Mesenteric fat pad (tissue), 1 donor: ENCODE measurements at places on chromosomes 2 and 18.

GRCh38 chr2:23721454-23721826, 205.5 kb downstream of the ATAD2B start:
- DNase-seq: no peak

GRCh38 chr18:69689121-69689759, 258.4 kb downstream of the CD226 start:
- no peak for DNase-seq

DNA sequence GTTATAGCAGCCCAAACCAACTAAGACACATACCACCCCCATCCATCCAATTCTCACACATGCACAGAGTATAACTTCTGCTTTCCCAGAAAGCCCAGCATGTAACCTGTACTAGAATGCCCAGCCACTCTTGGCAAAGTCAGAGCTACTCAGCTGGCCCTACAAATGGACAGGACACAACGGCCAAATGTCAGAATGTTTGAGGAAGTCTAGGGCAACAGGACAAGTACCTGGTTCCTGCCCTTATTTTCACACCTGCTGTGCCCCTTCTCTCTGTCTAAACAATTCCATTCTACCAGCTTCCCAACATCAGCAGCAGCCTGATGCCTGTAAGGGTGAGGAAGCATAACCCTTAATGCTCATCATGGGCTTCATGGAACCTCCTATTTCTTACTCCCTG, 15.1 kb upstream of the BZW1 start:
- DNase-seq: no peak

DNA sequence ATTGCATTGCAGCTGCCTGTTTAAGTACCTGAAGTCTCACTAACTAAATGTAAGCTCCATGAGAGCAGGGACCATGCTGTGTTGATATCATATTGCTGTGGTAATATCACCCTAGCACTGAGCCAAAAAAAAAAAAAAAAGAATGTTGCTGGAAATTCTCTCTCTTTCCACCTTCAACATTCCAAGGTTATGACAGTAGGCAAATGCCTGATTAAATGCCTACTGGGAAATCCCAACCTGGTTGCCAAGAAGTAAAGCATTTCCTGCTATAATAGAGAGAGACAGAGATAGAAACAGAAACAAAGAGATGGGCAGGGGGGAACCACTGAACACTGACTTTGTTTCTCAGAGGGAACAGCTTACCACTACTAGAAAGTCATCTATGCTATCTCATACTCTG, 1604.2 kb downstream of the LRP1B start:
- no peak for DNase-seq

GRCh38 chr2:42127425-42128424, 41.4 kb upstream of the EML4 start:
- no peak for DNase-seq

- DNase-seq: no peak
Measured at GRCh38 chr2:231932711-231932970, 6.4 kb upstream of the NPPC start.

DNA sequence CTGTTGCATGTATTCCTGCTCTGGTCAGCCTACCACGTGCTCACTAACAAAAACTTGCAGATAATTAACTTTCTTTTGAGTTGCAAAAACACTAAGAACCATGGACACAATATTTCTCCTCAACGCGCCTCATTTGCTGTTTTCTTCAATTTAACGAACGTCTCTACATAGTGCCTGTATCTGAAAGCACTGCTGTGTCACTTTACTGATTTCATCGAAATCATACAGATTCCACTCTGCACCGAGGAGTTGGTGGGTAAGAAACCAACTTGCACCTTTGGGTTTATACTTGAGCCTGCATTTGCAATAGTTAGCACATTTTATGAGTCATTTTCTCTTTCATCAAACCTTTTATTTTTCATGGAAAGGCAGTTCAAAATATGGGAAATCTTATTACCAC, 145.8 kb downstream of the DCDC2C start:
- no peak for DNase-seq

GRCh38 chr2:45554742-45555140, 56.3 kb downstream of the SRBD1 start:
- no peak for DNase-seq

DNA sequence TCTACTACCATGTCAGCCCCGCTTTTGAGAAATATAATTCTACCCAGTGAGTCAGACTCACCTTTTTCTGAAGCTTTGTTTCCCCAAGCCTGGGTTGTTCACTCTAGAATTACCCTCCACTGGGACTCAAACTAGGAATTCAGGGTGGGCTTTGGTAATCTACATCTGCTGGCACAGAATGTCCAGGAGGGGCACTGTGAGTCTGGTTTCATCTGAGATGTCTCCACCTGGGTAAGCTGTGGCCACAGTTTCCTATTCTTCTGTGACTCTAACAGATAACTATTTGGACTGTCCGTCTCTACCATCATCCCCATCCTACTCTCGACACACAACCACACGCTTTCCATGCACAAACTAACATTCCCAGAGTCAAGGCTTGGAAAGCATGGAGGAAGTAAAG, 457.2 kb downstream of the STK39 start:
- no peak for DNase-seq

DNA sequence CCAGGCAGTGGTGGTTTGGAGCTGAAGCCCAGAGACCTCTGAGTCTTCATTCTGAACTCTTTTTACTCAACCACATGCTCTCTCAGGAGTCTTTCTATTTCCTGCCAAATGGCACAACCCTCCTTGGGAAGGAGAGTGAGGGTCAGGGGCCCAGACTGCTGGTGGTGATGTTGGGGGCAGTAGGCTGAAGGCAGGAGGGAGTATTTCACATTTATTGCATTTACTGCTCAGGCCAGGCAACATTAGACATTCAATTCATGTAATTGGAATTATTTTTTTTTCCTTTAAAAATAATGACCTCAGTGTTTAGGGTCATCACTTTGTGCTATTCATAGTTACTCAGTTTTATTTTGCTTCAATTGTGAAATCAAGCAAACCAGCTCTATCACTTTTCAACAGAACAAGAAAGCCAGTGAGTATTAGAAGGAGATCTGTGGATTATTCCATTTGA, 311.3 kb upstream of the NT5C1B start:
- DNase-seq: no peak

DNA sequence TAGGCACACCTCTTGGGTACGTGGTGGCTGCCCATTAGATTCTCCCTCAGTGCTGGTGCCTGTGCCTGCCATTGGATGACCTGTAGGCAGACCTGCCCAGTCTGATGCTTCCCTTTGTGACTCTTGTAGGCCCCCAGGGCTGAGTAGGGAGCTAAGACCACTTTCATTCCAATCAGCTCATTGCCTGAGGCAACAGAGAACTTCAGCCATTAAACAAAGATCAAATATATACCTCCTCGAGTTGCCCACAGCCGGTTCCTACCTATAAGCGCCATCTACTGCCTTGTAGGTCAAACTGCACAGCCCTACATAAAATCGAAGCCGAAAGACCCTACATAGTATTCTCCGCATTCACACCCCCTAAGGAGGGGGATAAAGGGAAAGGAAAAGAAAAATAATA, 184.6 kb downstream of the ETAA1 start:
- DNase-seq: no peak

- DNase-seq: no peak
Measured at GRCh38 chr2:6163932-6164331, 471.7 kb downstream of the SOX11 start.

- no peak for DNase-seq
Measured at GRCh38 chr2:120850551-120850950, 114.9 kb downstream of the GLI2 start.

DNA sequence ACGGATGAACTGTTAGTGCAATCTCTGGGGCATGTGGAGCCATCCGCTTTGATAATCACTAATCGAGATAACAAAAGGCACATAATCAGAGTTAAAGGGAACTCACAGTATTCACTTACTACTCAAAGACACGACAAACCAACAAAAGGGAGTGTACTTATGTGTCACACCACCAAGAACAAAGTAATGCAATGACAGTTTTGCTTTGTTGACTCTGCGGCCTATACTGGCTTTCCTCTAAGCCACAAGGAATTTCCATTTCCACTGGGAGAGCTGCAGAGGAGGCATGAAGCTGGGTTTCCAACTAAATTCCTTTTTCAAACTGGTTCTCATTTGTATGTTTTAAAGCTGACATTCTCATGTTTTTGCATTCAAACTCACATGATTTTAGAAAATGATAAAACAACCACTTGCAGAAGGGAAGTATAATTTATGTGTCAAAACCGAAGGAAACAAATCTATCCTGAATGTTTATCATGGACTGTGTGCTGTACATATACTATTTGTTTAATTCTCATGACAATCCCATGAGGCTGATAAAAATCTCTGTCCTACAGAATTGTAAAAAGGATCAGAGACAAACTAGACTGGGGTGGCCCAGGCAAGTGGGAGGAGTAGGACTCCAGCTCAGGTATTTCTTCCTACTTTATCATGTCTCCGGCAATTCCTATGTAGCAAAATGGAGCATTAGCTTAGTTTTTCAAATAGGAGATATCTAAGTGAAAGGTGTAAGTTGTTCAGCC, 149.6 kb upstream of the SMAD7 start:
- DNase-seq: no peak

- no peak for DNase-seq
Measured at GRCh38 chr2:1047485-1047884, 96.8 kb downstream of the SNTG2 start.

- DNase-seq: no peak
Measured at GRCh38 chr2:45786030-45786835, 134.8 kb downstream of the PRKCE start.

- no peak for DNase-seq
Measured at GRCh38 chr2:21098294-21098693, 25.5 kb upstream of the TDRD15 start.

DNA sequence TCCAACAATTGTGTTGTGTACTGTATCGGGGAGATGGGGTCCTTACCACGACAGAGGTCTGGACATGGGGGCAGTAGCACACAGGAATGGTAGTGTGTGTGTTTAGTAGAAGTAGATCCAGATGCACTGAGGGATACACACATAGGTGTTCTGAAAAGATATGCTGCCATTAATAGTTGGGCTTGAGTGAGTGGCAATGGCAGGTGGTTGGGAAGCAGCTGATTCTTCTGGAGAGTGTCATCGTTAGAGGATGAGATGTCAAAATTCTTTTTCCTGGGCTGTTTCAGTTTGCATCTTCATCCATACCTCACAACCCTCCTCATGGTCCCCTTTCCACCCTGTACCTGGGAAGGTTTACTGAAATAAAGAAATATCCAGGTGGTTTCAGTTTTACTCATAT, 66.6 kb downstream of the UGGT1 start:
- DNase-seq: no peak

- no peak for DNase-seq
Measured at GRCh38 chr2:140863713-140864112, 1267.1 kb downstream of the LRP1B start.

DNA sequence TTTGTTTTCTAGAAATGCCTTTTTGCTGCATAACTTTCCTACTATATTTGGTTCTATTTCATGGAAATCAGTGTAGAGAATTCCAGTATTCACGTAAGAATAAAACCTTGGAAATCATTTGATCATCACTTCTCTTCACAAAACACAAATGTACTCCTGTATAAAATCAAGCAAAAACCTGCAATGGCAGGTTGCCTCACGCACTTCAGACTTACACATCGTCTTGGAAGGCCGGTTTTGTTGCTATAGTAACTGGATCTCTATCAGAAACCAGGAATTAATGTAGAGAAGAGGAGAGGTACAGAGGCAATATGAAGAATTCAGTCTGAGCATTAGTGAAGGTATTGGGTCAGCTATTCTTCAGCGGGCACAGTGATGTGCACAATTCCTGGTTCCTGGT, 370.7 kb upstream of the CYRIA start:
- DNase-seq: no peak

DNA sequence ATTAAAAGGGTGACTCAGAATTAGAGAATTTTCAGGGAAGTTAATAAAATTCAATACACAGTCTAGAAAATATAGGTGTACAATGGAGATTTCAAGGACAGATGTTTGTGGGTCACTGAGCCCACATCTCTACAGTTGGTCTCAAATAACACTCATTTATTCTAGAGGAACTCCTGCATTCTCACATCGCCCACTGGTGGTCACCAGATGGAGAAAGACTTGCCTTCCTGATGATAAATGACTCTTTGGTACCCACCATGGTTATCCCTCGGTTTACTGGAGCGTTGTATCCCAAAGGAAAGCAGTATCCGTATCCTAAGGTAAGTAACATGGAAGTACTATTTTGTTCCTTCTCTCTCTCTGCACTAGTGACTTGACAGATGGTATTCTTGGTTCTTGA, 1297.1 kb downstream of the DPP10 start:
- DNase-seq: no peak

DNA sequence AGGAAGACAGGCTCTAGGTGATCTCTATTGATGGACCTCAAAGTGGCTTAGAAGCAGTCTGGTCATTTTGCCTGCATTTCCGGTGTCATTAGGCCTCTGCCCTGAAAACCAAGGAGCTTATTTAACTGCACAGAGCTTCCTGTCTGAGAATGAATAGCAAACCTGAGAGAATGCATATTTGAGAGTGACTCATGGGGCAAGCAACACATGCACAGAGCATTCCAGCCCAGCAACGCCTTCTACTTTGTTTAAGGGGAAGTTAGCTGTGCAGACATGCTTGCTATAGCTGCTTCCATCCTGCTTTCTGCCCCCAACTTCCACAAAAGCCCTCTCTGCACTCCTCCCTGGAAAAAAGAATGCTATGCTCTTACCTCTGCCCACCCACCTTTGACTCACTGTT, 232.8 kb downstream of the GRB14 start:
- no peak for DNase-seq

- DNase-seq: no peak
Measured at GRCh38 chr2:222538535-222538934, 114.2 kb downstream of the SGPP2 start.

GRCh38 chr2:42928161-42928691, 135.8 kb upstream of the HAAO start:
- no peak for DNase-seq

DNA sequence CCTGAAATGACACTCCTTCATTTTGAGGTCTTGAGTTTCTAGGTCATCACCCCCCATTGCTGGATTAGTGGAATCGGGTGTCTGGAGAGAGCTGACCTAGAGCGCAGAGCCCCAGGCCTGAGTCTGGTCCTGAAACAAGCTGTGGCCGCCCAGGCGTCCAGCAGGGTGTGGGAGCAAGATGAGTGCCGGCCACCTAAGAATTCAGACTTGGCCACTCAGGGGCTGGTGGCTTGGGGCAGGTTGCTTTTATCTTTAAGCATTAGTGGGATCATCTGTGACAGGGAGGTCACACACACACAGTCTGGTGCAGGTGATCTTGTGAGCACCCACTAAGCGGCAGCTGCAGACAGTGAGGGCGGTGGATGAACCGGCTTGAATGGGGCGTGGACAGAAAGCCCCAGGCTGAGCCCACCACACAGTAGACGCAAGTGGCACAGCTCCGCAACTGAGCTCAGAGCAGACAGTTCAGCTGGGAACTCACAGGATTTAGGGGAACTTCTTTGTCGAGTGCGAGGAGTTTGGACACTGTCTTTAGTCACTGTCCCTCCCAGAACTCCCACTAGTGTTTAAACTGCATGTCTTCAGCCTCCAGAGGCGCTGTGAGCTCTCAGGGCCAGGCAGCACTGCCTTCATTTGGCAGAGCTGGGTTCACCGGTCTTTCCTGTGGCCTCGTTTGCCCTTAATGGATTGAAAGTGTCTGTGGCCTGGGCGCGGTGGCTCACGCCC, 21.5 kb downstream of the ITGB1BP1 start:
- no peak for DNase-seq
